Cortex of kidney (tissue), 1 donor: ENCODE measurements at places on chromosomes 7 and 10.

GRCh38 chr7:127858091-127858914, 172.9 kb downstream of the LRRC4 start:
- DNase-seq = no peak

DNA sequence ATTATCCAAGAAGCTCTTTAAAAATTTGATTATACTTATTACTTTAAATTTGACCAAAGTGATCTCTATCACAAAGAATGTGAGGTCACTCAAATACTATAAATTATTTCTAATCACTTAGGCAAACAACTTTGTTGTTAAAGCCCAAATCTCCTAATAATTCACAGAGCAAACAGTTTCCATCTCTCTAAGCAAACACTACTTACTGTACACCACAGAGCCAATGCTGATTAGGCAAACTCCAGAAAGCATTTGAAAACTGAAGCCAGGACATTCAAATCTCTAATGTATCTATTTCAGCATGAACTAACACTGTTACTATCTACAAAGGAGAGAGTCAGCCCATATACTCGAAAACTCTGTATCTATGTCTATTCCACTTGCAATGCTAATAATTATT, 107.1 kb downstream of the RNF32 start:
- DNase-seq = no peak

- DNase-seq = no peak
Observed at GRCh38 chr10:107206833-107207232, 42.3 kb upstream of the SORCS1 start.

- no peak for DNase-seq
Observed at GRCh38 chr7:120553491-120553890, 280.5 kb downstream of the KCND2 start.

GRCh38 chr7:82745117-82745516, 301.5 kb upstream of the CACNA2D1 start:
- DNase-seq = no peak

DNA sequence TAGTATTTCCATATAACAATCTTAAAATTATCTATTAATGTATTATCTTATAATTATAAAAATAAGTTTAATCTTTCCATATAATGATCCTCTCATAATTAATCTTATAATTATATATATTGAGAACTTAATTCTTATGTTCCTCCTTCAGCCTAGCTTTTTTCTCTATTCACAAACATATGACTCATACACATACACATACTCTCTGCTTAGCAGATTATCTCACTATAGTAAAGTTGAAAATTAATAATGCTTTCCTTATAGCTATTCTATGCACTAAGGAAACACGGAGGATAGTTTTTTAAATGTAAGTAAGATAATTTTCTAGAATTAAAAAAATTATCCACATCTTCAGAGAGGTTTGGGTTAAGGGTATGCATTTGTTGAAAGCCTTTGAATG, 47.7 kb upstream of the ITGB8 start:
- no peak for DNase-seq

- no peak for DNase-seq
Observed at GRCh38 chr10:131141207-131141606, 170.3 kb downstream of the TCERG1L start.

DNA sequence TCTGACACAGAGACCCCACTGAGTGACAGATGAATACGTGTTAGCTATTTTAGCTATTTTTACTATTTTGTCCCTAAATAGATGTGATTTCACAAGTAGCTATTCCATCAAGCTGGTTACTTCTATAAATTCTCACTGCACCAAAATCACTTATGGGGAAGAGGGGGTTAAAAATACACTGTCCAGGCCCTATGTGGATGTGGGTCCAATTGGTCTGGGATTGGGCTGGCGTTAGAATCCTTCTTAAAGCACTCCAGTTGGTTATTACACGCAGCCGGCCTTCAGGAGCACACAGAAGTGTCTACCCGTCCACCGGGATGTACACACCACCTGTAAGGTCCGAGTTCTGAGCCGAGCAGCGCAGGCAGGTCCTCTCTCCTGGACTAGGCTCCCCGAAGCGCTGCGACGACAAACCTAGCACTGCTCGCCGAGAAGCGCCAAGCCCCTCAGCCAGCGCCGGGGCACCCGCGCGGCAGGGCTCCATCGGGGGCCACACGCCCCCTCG, 222.3 kb upstream of the MKLN1 start:
- no peak for DNase-seq

GRCh38 chr10:67602268-67602950, 93.6 kb downstream of the CTNNA3 start:
- no peak for DNase-seq

DNA sequence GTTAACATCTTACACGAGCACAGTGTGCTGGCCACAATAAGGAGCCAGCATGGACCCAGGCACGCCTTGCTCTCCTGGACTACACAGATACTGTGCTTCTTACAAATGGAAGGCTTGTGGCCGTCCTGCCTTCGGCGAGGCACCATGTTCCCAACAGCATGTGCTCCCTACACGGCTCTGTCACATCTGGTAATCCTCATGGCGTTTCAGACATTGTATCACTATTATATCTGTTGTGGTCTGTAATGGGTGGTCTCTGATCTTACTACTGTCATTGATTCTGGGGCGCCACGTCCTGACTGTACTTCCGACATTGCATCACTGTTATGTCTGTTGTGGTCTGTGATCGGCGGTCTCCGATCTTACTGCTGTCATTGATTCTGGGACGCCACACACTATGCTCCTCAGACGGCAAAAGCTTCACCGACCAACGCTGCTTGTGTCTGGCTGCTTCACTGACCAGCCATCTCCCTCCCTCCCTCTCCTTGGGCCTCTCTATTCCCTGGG, 195.4 kb downstream of the MAD1L1 start:
- no peak for DNase-seq

DNA sequence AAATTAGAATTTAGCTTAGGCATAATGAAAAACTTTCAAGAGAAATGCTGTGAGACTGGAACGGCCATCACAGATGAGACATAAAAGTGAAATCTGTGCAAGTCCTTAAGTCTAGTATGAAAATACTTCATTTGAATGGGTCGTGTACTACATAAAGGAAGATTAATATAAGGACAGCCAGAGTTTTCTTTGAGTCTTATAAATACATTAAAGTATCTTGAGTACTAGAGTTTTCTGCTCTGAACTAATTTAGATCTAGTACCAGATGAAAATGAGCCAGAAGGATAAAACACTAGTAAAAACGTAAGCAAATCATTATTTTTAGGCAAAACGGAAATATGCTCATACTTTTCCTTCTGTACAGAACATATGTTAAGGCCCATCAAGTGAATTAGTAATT, 93.1 kb downstream of the ATE1 start:
- DNase-seq = no peak

DNA sequence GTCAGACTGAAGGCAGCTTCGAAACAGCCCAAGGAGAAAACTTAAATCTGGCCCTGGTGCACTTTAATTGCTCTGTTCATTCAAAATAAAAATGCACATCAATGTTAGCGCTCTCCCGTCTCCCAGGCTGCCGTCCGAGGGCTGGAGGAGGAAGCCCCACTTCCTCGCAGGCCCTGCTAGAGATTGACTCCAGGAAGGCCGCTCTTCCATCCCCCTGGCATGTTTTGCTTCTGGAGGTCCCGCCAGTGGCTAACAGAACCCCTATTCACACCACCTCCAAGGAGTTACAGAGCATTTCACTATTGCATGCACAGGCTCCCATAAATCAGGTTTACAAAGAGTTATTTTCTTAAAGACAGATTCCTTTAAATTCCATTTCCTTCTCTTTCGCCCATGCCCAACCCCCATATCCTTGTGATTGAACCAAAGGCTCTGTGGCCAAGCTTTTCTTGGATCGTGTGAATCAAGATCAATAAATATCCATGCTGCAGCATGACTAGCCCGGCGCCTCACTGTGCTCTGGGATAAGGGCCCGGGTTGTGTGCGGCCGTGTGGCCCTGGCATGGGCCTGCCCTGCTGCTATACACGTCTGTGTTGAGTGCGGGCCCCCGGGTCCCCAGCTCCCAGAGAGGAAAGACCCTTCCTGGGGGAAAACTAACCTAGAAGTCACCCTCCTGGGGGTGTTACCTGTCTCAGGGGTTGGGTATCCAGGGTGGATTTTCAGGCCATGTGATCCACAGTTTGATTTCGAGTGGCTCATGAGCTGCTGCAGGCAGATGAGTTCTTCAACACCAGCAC, 118.7 kb upstream of the GDF10 start:
- DNase-seq = no peak

DNA sequence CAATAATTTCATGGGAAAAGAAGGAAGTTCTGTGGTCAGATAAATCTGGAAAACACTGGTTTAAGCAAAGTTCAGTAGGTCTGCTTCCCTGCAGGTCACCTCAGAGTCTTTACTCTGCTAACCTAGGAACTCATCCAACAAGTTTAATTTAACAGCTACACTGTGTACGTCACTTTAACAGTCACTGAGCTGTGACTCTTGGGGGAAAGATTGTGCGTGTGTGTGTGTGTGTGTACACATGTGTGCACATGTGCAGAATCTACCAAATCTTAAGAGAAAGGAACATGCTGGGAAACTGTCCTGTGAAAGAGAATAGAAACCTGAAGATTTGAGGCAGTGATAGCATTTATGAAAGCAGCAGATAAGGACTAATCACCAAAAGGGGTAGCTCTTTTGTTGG, 62.6 kb downstream of the IKZF1 start:
- no peak for DNase-seq

- DNase-seq = no peak
Observed at GRCh38 chr10:5666008-5666840, at the start of gene ASB13. ASB13 (minus strand) TSS chr10:5666595; CDS start chr10:5666551, 44 bp downstream.

DNA sequence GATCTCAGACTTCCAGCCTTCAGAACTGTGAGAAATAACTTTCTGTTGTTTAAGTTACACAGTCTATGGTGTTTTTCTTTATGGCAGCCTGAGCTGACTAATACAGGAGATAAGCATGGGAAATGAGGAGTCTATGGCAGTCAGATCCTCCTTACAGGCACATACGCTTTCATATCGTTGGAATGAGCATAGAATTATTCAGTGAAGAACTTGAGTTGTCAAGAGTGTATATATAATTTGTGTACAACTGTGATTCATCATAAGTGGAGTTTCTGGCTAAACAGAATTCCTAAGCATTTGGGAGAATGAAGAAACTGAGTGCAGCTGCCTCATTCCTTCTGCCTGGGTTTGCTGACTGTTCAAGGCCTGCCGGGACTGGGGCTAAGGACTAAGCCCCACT, 516.7 kb downstream of the ADRA2A start:
- no peak for DNase-seq

GRCh38 chr7:124672011-124672410, 93.6 kb downstream of the GPR37 start:
- DNase-seq = no peak

DNA sequence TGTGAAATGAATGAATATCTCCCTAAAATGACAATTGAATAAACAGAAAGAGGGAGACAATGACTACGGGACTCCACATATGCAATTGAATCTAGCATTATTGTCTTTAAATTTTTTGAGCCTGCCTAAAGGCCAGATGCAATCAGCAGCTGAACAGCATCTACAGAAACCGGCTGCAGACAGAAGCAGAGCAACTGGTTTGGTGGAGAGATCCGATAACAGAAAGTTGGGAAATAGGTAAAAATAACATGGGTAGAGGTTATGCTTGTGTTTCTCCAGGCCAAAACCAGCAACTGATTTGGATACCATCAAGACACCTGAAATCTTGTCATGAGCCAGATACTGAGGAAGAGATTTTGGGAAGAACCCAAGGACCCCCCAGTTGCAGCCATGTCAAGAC, 146.6 kb downstream of the ZNF33B start:
- no peak for DNase-seq

- DNase-seq = no peak
Observed at GRCh38 chr7:25889765-25890164, 262.2 kb upstream of the NFE2L3 start.

GRCh38 chr7:78043159-78043558, 244.6 kb downstream of the PHTF2 start:
- DNase-seq = no peak

GRCh38 chr7:6316226-6316625, 43.8 kb upstream of the CYTH3 start:
- no peak for DNase-seq

DNA sequence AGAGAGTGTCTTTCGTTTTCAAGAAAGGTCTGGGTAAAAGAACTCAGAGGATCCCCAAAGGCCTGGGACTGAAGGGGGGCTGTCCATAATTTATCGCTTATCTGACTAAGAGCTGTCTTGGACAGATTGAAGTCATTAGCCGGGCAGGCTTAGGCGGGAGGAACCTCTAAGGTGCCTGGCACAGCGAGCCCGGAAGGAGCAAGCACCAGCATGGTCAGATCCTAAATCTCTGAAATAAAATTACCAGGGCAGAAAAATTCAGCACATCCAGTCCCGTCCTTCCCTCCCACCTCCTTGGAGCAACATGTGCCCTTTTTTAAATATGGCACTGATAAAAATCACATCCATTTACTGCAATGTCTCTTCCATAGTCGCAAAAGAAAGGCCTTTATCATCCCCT, 86.8 kb downstream of the FAM204A start:
- no peak for DNase-seq

GRCh38 chr7:151954866-151955820, 1.1 kb upstream of the GALNTL5 start:
- DNase-seq = no peak

GRCh38 chr10:113538151-113538550, 14.7 kb upstream of the HABP2 start:
- DNase-seq = no peak

DNA sequence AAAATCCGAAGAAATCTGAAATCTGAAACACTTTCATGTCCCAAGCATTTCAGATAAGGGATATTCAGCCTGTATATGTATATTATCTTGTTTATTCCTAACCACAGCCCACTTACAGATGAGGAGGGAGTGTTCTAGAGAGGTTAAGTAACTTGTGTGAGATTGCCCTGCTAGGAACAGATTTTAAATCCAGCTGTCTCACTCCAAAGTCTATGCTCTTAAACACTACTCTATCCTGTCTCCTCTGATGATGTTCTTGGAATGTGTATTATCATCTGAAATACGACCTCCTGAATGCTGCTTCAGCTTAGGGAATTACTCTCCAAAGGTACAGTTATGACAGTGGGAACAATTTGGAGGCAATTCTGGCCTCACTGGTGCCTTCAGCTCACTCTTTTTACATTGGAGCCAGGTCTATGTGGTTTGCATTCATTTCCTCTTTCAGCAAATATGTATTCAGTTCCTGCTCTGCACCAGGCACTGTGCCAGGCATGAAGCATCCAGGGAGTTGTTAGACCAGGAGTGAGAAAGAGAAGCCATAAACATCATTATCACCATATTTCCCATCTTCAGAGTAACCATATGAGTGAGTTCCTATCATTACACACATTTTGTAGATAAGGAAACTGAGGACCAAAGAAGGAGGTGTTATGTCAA, 70.2 kb downstream of the NOC3L start:
- DNase-seq = no peak

- no peak for DNase-seq
Observed at GRCh38 chr10:45466784-45467183, 92.8 kb downstream of the ALOX5 start.
